ENCODE measurements at places on chromosomes 12 and 14. TPM values are rescaled to one million over a fixed set of nuclear protein-coding genes. Genes with fewer than 3 reads are reported as not detected.

Gene PSEN1
- total RNA-seq: 27.2 TPM

Gene CCDC177
- total RNA-seq: not detected

Gene FLVCR2
- not detected for total RNA-seq

Gene COPZ1
- 116 TPM for total RNA-seq

Gene FGF23
- total RNA-seq: not detected

Gene THTPA
- total RNA-seq: 8.5 TPM

Gene TSPAN11
- 0.15 TPM for total RNA-seq

Gene PIWIL1
- total RNA-seq: 0.68 TPM

Gene CMTM5
- not detected for total RNA-seq

Gene SETD1B
- total RNA-seq: 2.3 TPM

Gene TAS2R8
- not detected for total RNA-seq

Gene ZDHHC22
- not detected for total RNA-seq

Gene RBP5
- 0.46 TPM for total RNA-seq

Gene CATSPERB
- total RNA-seq: not detected

Gene NID2
- total RNA-seq: 9.9 TPM

Gene KRT85
- not detected for total RNA-seq

Gene PAH
- total RNA-seq: not detected

Gene DTX1
- total RNA-seq: 0.24 TPM

Gene DNAI7
- total RNA-seq: 0.11 TPM

Gene MYH6
- total RNA-seq: not detected

Gene SLC22A17
- total RNA-seq: 13.9 TPM

Gene NFE2
- total RNA-seq: not detected

Gene TAS2R31
- total RNA-seq: not detected

Gene ESR2
- not detected for total RNA-seq

Gene PTGR2
- 18.3 TPM for total RNA-seq

Gene FERMT2
- 131 TPM for total RNA-seq

Gene OR6C74
- not detected for total RNA-seq

Gene RTN1
- total RNA-seq: 2.4 TPM

Gene ADCY6
- total RNA-seq: 9.2 TPM

Gene FOXN4
- total RNA-seq: 0.12 TPM

Gene KITLG
- 22.6 TPM for total RNA-seq

Gene KRT79
- 0.57 TPM for total RNA-seq

Gene TCL1A
- total RNA-seq: 12.2 TPM

Gene REP15
- not detected for total RNA-seq

Gene ASB8
- 26.6 TPM for total RNA-seq

Gene IFNG-AS1
- total RNA-seq: not detected

Gene ZNF664
- total RNA-seq: 50.4 TPM

Measured in Daoy (cell line).